ENCODE measurements at places on chromosomes 4 and X.
A peak's percentile ranks its signal among the peaks of the same experiment; 100 is the strongest.

DNA sequence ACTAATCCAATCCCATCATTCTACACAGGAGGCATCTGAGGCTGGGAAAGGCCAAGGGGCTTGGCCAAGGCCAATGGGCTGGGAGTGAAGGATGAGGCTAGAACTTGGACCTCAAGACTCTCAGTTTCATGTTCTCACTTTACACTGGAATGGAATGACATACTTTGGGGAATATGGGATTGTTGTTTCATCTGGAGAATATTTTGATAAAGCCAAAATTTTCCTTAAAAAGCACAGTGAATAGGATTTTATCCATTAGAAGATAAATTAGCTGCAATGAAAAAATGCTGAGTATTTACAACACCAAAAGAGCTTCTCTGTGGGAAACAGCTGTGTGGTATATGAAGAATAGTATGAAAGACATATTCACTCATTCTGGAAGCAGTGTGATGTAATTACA, 29.3 kb downstream of the SMIM20 start:
- no peak for DNase-seq

DNA sequence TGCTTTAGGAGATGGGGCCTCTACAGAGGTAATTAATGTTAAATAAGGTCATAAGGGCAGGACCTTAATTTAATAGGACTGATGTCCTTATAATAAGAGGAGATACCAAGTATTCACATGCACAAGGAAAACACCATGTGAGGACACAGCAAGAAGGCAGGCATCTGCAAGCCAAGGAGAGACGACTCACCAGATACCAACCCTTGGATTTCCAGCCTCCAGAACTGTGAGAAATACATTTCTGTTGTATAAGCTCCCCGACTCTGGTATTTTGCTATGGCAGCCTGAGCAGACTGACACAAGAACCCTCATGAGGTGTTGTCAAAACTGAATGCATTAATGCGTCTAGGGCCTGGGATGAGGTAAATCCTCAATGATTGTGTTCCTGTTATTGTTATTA, 56.2 kb upstream of the MAPK10 start:
- DNase-seq, result no peak

DNA sequence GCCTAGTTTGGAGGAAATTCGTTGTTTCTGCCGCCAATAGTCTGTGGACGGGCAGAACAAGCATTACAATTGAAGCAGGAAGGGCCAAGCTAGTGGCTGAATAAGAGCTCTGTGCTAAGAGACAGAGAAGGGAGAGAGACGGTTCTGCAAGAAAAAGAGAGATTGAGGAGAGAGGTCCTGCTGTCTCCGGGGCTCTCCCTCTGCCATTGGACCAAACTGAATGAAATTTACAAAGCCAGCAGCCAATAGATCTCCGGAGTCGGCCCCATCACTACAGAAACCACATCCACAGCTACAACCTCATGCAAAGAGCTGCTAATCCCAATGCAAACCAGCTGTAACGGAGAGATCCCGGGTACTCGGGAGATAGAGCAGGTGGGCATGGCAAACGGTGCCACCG, at the start of gene NLGN4X:
Gene NLGN4X, minus strand, starts transcription at position 148 of the 400 bp plus-strand sequence. CDS start 77,401 bp downstream, outside the sequence.
- DNase-seq, result no peak

GRCh38 chr4:30537456-30537855, 182.7 kb upstream of the PCDH7 start:
- DNase-seq, result peak; percentile 1

GRCh38 chrX:48826135-48826875, at the start of gene ERAS:
TSS of gene ERAS (plus strand) at chrX:48826513. CDS start at chrX:48829124, 2,611 bp downstream.
- no peak for DNase-seq

DNA sequence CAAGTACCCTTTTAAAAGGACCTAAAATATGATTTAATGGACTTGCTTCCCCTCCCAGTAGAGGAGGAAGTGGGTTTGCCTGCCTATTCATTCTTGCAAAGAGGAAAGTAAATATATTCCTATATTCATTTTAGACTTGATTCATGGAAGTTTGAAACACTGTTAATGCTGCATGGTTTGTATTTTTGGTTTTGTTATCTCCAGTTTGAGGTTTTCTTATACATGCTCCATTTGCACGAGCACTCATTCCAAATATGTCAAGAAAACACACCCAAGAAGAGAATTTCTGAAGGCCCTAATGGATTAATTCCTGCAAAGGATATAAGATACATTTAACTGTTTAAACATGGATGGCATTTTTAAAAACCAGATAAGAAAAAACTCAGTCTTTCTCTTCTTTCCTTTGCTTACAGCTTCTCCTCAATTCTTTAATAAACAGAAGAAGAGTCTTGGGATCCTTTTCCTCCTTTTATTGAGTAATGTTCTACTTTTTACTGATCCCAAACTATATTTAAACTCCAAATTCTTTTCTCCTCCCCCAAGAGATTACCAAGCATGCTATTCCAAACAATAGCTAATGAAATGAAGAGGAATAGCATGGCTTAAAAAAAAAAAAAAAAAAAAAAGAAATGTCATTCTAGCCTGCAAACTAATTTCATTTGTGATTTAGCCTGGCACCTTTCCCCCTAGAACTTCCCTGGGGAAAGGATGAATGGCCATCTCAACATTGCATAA, 54.6 kb upstream of the LDB2 start:
- no peak for DNase-seq

GRCh38 chr4:20532871-20533870, 167.1 kb upstream of the PACRGL start:
- DNase-seq, result peak; percentile 66

GRCh38 chr4:100257567-100257966, 67.3 kb upstream of the DDIT4L start:
- no peak for DNase-seq

DNA sequence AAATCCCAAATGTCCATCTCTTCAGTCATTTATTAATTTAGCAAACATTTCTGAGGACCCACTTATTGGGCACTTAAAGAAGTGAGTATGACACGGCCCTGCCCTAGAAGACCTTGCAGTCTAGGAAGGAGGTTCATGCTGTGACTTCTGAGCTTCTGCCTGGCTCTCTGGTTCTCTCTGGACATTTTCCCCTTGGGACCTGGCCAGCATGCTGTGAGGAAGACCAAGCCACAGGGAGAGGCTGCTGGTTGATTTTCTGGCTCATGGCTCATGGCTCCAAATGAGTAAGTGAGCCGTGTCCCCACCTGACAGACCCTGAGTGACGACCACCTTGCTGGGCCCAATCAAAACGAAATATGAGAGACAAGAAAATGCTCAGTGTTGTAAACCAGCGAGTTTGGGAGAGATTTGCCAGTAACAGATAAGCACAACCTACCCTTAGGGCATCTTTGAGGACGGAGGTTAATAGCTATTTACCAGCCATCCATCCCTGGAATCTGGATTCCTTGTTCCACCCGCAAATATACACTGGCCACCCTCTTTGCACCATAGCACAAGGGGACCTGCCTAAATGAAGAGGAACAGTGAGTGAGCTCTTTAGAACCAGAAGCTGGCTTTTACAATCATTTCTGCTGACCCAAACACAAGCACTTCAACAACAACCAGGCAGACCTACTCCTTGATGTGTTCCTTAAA, 876 bp downstream of the MPP1 start:
- DNase-seq, result no peak

- DNase-seq, result no peak
Measured at GRCh38 chr4:157882901-157883300, 289.9 kb downstream of the GASK1B start.

GRCh38 chrX:103999234-103999633, 14.3 kb downstream of the H2BW1 start:
- DNase-seq, result no peak

DNA sequence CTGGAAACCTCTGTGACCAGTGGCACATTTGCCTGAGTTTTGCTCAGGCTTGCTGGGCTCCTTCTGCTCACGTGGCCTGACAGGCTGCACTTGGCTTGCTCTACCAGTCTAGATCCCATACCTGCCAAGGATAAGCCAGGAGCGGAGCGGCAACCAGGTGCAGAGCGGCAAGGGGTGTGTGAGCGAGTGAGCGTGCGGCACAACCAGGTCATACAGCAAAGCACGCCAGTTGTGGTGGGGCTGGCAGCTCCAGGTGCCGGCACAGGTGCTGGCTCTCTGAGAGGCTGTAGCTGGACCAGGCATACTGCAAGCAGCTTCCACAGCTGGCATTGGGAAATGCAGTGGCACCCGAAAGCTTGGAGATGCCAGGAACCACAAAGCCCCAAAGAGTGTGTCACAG, 1495.1 kb downstream of the PCDH7 start:
- no peak for DNase-seq

- DNase-seq, result no peak
Measured at GRCh38 chrX:128106630-128107029, 54.4 kb upstream of the ACTRT1 start.

DNA sequence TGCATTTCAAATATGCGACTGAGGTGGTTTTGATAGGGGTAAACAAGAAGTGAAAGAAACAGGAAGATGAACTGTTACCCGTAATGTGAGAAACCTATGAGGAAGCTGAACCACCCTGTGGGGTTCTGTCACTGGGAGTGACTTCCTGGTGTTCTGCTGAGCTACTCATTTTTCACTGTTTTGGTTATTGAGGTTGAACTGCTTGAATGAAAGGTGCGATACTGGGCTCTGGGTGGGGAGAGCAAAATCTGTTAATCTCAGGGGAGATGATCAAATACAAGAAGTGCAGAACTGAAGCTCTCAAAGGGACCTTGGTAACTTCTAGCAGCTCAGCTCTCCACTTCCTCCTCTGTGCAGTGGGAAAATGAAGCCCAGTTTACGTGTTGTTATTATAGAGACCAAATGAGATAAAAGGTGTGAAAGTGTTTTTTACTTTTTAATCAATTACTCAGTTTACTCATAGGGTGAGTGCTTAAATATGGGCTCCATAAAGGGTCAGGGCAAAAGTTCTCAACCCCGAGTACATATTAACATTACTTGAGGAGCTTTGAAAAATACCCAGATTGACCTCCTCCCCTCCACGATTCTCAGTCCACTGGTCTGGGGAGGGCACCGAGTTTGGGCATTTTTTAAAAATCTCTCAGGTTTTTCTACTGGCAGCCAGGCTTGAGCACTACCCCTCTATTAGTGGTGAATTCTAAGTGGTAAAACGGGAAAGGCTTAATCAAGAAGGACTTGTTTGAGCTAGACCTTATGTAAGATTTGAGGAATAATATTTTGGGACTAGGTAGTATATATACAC, 66.7 kb downstream of the COQ2 start:
- no peak for DNase-seq

GRCh38 chr4:13452927-13453579, 31.1 kb downstream of the RAB28 start:
- DNase-seq, result no peak

DNA sequence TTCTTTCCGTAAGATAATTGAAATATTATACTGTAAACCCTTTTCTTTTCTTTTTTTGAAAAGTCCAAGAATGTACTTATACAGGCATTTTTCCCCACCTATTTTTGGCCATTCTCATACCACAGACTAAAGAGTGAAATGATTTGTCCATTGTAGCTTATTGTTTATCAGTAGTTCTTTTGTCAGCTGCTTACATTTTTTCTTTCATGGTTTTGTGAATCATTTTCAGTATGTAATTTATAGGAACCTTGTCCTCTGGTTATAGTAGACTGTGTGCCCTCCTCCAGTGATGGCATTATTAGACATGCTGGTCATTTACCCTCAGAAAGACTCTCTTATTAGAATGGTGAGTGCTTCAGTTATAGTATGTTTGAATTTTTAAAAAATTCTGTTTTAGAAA, 56.7 kb downstream of the CCKAR start:
- DNase-seq, result no peak

DNA sequence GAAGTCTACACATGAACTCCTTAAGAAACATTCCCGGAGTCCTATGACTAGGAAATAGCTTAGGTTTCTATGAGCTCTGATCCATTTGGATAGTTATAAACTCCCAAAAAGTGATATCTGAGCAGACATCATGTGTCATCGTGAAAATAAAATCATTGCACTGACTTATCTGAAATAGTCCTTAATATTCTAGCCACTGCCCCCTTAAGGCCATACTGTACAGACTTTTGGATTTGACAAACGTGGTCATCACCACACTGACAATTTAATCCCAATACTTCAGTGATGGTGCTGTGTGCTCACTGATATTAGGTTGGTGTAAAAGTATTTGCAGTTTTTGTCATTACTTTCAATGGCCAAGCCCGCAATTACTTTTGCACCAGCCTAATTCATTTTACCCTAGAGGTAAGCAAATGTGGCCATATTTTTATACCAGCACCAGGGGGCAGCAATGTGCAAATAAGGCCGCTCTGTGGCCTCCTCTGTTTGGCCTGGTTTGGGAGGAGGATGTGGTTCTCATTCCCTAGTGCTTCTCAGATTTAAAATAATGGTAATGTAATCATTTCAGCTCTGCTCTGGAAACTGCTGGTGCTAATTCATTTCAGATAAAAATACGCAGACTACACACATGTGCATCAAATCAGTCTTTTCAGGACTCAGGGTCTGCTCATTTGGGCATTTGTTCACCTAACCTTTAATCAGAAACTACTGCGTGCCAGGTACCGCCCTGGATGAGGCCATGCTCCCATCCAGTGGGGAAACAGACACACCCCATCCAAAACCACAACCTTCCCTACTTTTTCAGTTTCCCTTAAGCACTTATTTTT, 196.4 kb upstream of the C1QTNF7 start:
- DNase-seq, result peak; percentile 69

DNA sequence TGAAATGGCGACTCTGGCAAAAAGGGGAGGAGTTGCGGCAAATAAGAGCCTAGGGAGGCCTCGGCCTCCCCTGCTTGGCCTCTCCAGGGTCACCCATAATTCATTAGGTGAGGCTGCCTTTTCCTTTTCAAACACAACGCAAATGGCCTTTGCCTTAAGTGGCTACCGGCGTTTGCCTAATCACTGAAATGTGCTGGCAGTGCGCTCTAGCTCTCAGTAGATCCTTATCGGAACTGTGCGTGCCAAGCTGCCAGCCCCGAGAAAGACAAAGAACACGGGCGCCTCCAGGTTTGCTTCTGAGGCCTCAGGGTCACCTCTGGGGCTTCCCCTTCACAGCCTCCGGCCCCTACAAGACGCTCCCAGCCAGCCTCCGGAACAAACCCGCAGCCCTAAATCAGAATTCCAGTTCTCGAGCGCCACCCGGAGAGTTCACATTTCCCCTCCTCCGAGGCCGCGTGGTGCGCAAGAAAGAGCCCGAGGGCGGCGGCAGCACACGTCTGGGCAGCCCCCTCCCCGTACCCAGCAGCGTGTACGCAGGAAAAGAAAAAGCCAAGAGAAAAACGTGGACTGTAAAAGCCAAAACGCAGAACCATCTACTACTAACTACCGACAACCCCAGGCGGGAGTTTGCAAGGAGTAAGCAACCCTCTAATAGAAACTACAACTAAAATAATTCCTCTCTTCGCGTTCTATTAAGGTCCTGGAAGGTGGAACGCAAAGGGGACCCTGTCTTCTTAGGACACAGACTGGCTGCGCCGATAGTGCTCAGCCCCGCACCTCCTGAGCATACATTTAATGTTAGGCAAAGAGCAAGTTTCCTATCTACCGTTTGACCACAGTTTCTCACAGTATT, 76.5 kb upstream of the BCOR start:
- DNase-seq, result no peak

- DNase-seq, result no peak
Measured at GRCh38 chr4:110624398-110624780, 1.5 kb upstream of the PITX2 start.

Data from GM04504 (cell line).